DMS 273 treated with DMSO at 0.1 percent for 48 hours (cell line): ENCODE measurements at places on chromosomes 7 and 10.

DNA sequence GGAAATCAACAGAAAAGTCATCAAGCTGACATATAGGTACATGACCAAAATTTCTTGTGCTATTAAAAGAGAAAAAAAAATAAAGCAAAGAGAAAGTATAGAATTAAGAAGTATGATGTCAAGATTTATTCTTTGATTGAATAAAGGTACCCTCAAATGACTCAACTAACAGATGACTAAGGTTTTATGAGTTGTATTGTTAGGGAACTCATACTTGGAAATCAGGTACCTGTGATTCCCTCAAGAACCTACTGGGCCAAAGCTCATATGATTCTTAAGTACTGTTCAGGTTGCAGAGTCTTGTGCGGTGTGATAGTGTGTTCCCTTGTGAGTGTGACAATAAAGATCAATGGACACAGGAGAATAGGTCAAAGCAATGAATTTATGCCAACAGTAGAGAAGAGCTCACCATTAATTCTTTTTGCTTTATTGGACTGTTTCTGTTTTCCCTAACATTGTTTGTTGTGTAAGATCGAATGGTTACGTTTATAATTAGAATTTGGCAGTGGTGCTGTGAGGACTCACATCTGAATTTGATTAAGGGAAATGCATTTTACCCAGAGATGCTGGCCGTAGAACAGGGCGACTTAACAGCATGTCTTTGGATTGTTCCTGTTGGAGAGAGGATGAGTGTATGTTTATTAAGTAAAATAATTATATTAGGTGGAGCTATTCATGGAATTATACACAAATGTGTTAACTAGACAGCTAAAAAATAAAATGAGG, 293.2 kb upstream of the SEMA3D start:
- DNase-seq = no peak

- no peak for DNase-seq
Measured at GRCh38 chr7:132069306-132069705, 507.0 kb downstream of the PLXNA4 start.

- DNase-seq = no peak
Measured at GRCh38 chr10:91347529-91347928, 62.6 kb upstream of the HECTD2 start.

DNA sequence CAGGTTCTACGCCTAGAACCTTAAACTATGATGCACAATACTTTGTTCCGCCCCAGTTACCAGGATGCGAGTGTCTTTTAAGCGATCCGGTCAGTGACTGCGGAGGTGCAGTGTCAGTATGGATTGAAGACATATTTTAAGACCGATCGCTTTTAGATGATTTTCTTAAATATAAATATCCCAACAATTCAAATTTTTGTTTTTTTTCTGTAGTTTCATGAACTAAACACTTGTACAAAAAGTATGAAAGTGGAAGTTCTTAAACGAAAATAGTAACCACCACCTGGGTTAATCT, 835 bp downstream of the COMMD3 start:
- no peak for DNase-seq

GRCh38 chr10:99461230-99461629, 30.8 kb upstream of the GOT1 start:
- no peak for DNase-seq

DNA sequence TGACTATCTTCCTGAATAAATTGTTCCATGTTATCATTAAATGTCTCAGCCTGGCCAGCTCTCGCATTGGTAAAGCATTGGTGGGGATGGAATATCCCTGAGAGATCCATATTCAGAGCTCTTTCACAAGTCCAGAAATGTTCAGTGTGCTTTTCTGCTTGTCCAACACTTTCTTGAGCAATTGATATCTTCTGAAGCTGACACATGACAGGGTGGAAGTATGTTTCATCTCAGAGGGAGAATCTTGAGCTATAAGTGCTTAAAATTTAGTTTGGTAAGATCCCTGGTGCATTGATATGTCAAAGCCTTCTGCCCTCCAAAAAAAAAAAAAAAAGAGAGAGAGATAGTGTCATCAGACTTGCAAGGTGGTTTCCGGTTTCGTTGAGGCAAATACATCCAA, 7.4 kb downstream of the IFIT3 start:
- DNase-seq = no peak

- no peak for DNase-seq
Measured at GRCh38 chr10:22321924-22322640, 1.2 kb downstream of the BMI1 start.

DNA sequence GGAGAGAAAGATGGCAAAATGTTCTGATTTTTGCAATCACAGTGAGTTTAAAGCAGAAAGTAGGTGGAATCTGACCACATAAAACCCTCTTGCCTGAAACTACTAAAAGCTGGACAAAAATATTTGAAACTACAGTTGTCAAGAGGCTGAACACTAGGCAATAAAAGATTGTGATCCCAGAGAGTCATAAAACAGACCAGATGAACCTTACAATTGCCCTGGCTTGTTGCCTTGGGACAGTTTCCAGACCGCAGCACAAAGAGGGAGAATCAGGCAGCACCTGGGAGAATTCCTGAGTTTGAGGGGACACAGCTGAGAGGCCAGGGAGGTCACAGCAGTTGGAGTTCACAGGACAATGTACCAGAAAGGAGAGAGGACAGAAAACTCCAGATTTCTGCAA, 107.3 kb upstream of the NANOS1 start:
- no peak for DNase-seq

DNA sequence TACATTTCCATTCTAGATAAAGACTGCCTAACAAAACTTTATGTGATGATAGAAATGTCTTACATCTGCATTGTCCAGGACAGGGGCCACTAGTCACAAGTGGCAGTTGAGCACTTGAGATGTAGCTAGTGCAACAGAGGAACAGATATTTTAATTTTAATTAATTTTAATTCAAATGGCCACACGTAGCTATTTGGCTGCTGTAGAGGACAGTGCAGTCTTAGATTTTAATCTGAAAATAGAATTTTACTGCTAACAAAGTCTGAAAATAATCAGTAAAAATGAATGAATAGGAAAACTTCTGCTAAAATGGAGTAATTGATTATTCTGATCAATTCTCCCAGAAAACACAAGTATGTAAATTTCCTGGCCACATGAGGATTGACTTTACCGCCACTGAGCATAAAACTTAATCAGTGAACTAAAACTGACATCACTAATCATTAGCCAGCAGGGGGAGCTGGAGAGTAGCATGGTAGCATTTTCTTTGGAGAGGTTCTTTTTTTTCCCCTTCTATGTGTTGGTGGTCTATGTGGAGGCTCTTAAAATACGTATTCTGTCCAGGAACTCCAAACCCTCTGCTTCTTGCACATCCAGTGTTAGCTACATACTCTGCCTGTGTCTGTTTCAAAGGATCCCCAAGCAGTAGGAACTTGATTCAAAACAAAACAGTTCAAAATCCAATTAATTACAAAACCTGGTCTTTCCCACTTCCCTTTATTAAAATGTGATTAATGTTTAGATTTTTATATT, 52.1 kb downstream of the TSPAN12 start:
- peak; percentile 63 for DNase-seq

GRCh38 chr7:50497068-50497642, 47.0 kb upstream of the FIGNL1 start:
- DNase-seq = no peak

- no peak for DNase-seq
Measured at GRCh38 chr7:44101966-44102845, 1.9 kb upstream of the AEBP1 start.

GRCh38 chr10:71771821-71772617, 1.3 kb downstream of the VSIR start:
- DNase-seq = no peak

DNA sequence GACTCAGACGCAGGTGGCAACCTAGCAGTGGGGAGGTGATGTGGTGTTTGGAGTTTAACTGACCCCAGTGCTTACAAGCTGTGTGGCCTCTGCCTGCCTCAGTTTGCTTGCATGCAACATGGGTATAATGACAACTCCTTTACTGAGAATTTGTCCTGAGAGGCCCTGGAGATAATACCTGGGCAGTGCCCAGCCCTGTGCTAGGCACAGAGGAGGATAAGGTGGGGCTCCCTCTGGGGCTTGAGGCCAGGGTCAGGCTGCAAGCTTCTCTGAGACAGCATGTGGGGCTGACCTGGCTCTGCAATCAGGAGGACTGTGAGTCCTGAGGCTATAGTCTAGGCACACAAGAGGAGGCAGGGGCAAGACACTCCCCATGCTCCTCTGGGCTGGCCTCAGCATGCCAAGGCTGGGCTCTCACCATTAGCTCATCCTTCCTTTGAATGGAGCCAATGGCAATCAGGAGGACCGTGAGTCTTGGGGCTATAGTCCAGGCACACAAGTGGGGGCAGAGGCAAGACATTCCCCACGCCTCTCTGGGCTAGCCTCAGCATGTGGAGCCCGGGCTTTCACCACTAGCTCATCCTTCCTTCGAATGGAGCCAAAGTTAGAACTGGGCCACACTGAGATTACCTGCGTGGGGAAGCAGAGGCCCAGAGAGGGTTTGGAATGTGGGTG, 147.9 kb downstream of the RPS24 start:
- no peak for DNase-seq

GRCh38 chr7:34044306-34044643, 138.9 kb downstream of the BMPER start:
- DNase-seq = no peak

DNA sequence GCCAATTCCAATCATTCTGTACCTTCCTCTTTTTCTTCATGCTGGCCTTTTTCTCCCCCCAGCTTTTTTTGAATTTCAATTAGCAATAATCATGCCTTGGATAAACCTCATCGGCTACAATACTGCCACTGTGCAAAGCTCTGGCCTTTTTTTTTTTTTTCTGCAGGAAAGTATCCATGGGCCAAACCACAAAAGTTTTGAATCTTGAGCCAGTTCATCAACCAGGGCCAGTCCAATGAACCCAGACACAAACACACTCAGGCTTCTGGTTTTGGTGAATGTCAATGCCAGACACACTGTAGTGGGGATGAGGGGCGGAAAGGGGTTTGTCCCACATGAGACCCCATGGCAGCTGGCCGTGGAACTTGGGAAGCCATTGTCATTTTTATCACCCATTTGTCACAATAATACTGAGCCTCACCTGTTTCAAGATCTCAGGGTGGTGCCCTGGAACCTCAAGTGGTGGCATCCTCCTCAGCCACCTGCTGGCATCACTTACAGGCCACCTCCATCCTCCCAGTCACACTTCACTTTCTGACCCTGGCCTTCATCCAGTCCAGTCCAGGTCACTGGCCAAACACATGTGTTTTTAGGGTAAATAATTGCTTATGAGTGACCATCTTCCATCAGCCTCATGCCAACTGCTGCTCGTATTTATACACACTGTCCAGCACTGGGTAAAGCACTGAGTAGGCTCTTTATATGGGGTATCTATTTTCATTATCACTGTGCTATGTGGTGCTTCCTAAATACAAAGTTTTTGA, 40.8 kb upstream of the TSPAN33 start:
- DNase-seq = no peak

- no peak for DNase-seq
Measured at GRCh38 chr10:21511946-21512572, 13.4 kb downstream of the SKIDA1 start.

- DNase-seq = no peak
Measured at GRCh38 chr7:96870185-96870584, 135.2 kb upstream of the DLX6 start.

GRCh38 chr10:74900297-74900696, 73.9 kb downstream of the KAT6B start:
- no peak for DNase-seq

DNA sequence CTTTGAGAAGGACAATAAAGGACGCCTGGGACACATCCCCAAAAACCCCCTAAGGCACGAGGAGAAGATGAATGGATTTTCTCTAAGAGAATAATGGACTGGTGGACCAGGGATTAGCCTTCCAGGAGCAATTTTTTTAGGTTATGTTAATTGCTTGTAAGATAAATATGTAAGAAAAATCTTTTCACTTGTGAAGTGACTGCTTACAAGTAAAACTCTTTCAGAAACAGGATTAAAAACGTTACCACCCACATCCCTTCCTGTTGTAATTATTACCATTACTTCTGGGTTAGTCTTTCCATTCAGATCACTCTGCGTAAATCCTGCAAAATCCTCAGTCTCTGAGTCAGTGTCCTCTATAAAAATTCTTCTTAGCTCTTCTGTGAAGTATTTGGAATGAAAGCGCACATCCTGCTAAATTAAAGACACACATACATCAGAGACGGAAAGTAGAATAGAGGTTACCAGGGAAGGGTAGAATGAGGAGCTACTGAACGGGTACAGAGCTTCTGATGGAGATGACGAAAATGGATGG, 34.3 kb downstream of the CDCA7L start:
- no peak for DNase-seq

GRCh38 chr7:130256704-130257103, 10.0 kb upstream of the CPA2 start:
- DNase-seq = no peak

DNA sequence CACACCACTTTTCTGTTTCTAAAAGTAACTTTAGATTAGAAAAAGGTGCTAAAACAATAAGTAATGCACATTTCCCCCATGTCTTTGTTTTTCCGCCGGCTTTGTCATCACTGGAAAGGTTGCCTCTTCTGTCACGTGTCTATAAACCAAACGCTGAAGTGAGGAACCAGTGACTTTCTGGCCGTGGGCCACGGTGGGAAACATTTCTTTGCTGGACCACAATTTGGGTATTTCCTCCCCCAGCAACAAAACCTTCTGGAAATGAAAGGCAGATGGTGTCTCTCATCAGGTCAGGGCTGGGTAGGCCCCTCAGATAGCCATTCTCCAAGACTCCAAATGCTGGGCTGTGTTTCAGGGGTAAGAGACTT, 174.5 kb downstream of the SH3PXD2A start:
- DNase-seq = no peak

- DNase-seq = no peak
Measured at GRCh38 chr10:91681361-91682276, 48.7 kb upstream of the PPP1R3C start.

DNA sequence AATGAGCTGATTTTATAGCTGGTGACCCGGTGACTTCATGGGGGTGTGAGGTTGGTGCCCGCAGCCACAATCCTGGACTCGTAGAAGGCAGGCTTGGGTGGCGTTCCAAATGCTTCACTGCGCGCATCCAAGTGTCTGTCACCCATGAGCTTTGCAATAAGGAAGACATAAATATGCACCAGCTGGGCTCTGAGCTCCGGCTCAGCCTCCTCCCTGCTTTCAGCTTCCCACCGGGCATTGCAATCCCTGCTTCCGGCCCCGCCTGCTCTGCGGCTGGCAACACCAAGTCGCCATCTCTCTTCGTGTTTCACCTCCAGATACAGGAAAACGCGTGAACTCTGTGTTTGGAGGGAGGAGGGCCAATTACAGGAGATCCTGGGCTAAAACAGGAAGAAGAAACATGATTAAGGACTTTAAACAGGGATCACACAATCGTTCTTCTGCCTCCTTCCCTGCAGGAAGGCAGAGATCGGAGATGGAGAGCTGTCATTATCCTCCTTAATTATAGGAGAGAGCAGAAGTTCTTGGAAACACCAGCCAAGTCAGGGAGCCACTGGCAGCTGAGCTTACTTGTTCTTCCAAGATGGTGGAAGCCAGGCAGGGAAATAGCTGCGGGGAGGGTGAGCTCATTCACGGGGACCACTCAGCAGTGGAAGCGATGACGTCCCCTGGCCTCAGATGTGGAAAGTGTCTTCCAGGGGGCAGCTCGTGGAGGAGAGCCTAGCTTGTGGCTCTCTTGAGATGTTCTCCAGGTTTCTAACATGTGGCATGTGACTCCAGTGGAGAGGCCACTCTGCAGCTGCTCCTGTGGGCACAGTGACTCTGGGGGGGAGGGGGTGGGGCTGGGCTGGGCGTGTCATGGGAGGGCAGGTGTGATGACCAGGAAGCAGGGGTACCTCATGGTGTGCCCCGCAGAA, 134.9 kb downstream of the CAMK1D start:
- no peak for DNase-seq
